Activated naive CD4-positive, alpha-beta T cell (primary cell): ENCODE measurements at places on chromosomes 2 and 18.
A peak's percentile ranks its signal among the peaks of the same experiment; 100 is the strongest.

DNA sequence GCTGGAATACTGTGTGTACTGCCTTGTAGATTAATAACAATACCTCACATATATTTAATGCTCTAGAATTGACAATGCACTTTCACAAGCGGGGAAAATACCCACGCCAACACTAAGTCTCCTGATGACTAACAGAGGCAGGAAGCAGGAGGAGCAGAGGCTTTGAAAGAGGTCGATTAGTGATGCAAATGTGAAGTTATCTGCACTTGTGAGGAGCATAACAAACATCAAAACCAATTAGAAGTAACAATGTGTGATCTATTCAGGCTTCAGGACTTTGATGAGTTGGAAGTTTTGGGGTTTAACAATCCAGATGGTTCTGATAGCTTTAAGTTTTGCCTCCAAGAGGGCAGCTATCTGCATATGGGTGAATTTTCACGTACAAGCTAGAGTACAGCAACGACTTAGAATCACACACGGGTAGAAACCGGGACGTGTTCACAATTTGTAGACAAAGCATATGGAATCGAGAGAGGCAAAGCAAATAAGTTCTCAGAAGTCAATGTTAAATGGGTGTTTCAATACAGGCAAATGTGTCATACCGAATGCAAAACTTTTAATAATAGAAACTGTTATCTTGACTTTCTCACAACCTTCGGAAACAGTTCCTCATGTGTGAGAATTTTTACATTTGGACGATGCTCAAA, 114.5 kb downstream of the METTL8 start:
- no peak for DNase-seq

DNA sequence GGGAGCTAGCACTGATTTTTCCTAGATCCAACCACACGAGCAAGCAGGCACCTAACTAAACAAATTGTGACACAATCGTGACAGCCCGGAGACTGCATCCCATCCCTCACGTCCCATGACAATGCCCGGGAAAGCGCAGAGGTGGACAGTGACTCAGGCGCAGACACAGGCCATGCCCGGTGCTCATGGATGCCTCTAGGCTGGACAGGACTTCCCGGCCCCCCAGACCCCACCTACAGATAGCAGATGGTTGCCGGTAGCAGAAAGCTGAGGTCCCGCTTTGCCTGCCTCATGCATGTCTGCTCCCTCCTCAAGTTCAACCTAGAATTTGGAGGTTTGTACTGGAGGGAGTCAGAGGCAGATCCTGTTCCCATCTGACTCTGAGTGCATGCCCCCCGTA, 81.0 kb downstream of the TPO start:
- no peak for DNase-seq

- DNase-seq, result no peak
Observed at GRCh38 chr2:176751314-176752227, 461.0 kb upstream of the HNRNPA3 start.

DNA sequence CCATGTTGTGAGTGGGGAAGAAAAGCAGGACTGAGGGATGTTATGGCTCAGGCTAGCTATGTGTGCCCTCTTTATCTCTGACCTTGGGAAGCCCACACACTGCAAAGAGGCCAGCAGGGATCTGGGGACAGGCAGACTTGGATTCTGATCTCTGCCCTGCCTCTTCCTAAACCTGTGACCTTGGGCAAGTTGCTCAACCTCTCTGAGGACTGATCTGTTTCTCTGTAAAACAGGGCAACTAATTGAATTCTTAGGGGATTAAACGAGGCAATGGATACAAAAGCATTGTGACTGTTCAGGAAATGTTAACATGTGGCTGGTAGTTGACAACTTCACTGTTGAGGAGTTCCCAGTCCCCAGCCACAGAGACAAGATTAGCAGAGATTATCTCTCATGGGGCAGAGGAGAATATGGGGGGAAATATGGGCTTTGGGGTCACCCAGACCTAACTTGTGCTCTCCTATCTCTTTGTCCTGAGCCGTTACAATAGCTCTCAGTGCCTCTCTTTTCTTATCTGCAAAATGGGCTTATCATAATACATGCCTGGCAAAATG, 184.7 kb upstream of the GLI2 start:
- DNase-seq, result no peak

GRCh38 chr2:212538305-212539071, at the start of gene ERBB4:
Gene ERBB4 (minus strand): TSS chr2:212538802. CDS start chr2:212538530, 272 bp downstream.
- no peak for DNase-seq

- no peak for DNase-seq
Observed at GRCh38 chr18:3279201-3280185, 17.6 kb downstream of the MYL12B start.

DNA sequence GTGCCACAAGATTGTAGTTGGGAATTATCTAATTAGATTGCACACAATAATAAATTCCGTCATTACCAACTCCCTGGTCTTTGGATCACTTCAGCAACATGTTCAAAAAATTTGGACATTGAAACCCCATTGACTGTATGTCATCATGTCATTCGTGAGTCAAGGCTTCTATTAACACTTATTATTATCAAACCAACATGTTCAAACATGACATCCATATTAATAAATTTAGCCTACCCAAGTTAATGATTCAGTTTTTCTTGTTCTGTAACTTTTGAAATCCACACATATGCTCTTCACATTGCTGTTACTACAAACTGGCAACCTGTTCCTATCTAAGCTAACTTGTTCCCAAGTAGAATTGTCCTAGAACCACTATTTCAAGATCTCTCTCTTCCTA, 1142.7 kb upstream of the SLC39A10 start:
- no peak for DNase-seq

GRCh38 chr18:9513971-9514512, 38.7 kb downstream of the RALBP1 start:
- DNase-seq, result no peak

- DNase-seq, result no peak
Observed at GRCh38 chr18:58527952-58528287, 101.0 kb downstream of the ALPK2 start.

DNA sequence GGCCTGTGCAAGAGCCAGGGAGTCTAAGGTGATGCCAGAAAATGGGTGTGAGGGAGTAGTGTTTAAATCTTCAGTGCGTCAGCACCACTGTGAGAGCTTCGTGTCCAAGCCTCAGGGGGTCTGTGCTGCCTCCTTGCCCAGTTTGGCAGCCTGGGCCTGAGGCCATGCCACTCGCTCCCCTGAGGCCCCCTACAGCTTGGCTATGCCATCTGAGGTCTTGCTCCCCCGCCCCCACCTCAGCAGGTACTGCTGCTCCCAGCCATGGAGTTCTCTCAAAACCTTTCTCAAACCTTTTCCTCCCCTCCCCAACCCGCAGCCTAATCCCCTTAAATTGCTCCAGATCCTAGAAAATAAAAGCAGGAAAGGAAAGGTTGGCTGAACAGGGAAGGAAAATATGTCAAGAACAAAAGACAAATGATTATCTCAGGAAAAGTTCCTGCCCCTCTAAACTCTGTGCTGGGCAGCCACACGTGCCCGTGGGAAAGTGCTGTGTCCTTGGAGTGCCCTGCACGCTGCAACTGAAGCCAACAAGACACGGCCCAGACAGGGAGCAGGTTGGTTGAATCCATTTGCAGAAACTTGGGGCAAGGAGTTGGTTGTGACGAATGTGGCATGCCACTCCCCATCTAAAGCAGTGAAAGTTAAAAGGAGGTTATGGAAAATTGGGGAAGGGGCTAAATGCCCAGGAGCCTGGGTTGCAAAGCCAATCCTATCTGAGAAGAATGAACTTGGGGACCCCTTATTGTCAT, 61.2 kb downstream of the ATOH8 start:
- DNase-seq, result no peak

- no peak for DNase-seq
Observed at GRCh38 chr2:174846218-174846617, 81.9 kb upstream of the CHRNA1 start.

DNA sequence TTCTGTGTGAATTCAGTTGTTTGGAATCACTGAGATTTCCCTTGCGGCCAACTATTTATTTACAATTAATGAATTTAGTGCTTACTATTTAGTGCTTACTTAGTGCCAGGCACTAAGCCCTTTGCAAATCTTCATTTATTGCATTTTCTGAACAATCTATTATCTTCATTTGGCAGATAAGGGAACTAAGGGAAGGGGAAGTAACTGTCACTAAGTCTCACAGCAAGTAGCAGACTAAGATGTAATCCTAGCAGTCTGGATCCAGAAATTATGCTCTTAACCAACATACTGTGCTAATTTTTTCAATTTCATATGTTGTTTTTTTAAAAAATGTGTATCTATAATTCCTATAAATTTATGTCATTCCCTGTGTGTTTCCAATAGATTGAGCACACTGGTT, 214.4 kb upstream of the EPC2 start:
- no peak for DNase-seq

GRCh38 chr18:55775972-55776371, 188.0 kb upstream of the TCF4 start:
- no peak for DNase-seq

GRCh38 chr18:1965541-1965940, 605.8 kb downstream of the METTL4 start:
- DNase-seq, result no peak

- DNase-seq, result no peak
Observed at GRCh38 chr18:58305792-58306191, 261.8 kb downstream of the NEDD4L start.

DNA sequence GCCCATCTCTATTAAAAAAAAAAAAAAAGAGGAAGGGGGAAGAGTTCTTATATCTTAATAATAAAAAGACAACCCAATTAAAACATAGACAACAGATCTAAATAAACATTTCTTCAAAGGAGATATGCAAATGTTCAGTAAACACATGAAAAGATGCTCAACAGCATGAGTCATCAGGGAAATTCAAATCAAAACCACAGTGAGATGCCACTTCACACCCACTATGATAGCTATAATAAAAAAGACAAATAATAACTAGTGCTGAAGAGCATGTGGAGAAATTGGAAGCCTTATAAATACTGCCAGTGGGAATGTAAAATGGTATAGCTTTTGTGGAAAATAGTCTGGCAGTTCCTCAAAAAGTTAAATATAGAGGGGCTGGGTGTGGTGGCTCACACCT, 61.5 kb upstream of the CYP20A1 start:
- no peak for DNase-seq

GRCh38 chr2:17373041-17373440, 145.2 kb downstream of the RAD51AP2 start:
- DNase-seq, result no peak

- DNase-seq, result no peak
Observed at GRCh38 chr2:186820303-186820702, 28.7 kb downstream of the ZSWIM2 start.

- DNase-seq, result no peak
Observed at GRCh38 chr2:29557268-29557667, 364.1 kb downstream of the ALK start.

- DNase-seq, result no peak
Observed at GRCh38 chr18:12079491-12080237, 14.0 kb upstream of the ANKRD62 start.

GRCh38 chr2:26678035-26678434, 14.5 kb upstream of the KCNK3 start:
- no peak for DNase-seq

DNA sequence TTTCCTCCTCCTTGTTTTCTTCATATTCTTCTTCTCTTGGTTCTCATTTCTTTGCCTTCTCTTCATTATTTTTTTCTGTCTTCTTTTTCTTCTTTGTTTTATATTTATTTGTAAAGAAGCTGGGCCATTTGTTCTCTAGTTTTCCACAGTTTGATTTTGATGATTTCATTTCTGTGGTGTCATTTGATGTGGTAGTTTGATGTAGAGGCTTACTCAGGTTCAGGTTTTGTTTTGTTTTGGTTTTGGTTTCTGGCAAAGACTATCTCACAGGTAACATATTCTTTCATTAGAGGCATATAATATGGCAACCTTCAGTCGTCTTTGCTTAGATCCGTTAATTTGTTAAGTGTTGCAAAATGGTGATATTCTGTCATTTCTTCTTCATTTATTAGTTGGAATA, 75.3 kb downstream of the BABAM2 start:
- DNase-seq, result no peak

DNA sequence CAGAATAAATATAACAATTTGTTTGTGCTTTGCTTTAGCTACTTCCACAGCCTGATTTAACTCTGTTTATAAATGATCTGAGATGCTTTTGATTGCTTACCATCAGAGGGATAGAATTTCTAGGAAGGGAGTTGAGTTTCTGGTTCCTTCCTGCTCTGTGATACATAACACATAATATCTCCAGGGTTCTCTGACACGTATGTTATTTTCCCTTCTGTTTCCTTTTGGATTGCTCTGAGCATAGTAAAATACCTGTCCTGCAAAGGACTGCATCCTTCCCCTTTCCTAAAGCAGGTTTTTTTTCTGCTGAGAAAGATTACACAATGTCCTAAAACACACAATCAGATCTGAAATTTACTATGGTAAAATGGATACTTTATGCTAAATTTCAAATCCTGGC, 76.1 kb downstream of the CABYR start:
- no peak for DNase-seq

- DNase-seq, result no peak
Observed at GRCh38 chr2:219625179-219625578, 2.3 kb upstream of the SLC4A3 start.

DNA sequence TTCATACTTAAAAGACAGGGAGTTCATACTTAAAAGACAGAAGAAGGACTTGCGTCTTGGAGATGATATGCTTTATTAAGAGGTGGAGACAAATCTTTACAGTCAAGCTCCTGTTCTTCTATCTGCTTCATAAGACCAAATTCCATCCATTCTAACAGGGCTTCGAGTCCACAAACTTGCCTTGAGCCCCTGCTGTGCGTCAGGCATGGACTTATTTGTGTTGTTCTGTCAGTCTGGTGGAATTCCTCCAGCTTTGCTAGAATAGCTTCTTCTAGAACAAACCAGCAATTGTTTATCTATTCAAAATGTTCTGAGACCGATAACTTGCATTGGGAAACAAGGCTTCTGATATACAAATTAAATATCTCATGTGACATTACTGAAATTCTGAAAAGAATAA, 73.9 kb upstream of the SOX11 start:
- no peak for DNase-seq

GRCh38 chr2:239548451-239548871, 147.6 kb upstream of the HDAC4 start:
- DNase-seq, result peak; percentile 17

DNA sequence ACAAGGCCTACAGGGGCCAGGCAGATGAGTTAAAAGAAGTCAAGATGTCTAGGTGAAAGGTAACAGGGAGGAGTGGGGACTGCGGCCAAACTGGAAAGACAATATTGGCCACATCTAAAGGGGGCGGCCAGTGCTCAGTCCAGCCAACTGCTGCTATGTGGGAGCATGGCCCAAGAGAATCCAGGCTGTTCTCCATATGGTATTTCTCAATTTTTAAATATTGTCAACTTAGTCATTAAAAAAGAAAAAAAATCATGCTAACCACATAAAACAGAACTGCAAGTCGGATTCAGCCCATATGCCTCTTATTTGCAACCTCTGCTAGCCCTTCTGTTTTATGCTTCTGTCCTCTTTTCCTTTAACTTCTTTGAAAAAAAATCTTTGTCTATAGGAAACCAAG, 14.8 kb downstream of the TRABD2A start:
- DNase-seq, result no peak

- DNase-seq, result no peak
Observed at GRCh38 chr2:113167115-113167932, 6.4 kb upstream of the PSD4 start.

DNA sequence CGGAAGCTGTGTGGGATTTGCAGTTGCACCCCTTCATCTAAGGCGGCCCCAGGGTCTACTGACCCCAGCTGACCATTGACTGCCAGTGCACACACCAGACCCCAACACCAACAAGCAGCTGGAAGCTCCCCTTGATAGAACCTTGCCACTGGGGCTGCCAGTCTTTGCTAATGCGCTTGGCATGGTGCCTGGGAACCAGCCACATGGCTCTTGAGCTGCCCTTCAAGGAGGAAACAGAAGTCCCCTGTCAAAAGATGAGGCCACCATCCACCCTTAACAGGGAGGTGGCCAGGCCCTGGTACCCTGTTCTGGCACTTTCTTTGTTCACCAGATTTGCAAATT, 8.6 kb downstream of the ALPI start:
- DNase-seq, result no peak
